ENCODE measurements at places on chromosomes 13 and 19.

DNA sequence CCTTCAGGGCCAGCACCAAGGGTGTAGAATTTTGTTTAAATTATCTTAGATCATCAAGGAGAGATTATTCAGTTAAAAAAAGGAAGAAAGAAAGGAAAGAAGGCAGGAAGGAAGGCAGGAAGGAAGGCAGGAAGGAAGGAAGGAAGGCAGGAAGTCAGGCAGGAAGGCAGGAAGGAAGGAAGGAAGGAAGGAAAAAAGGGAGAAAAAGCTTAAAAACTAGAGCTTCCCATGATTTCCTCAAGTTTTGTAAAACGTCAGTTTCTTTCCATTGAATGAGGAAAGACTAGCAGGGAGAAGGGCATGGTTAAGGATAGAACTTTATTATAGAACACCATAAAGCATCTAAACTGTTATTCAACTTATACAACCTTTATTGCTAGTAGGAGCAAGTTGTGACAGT is 2672.0 kb upstream of the PCDH20 start:
- no peak for DNase-seq

DNA sequence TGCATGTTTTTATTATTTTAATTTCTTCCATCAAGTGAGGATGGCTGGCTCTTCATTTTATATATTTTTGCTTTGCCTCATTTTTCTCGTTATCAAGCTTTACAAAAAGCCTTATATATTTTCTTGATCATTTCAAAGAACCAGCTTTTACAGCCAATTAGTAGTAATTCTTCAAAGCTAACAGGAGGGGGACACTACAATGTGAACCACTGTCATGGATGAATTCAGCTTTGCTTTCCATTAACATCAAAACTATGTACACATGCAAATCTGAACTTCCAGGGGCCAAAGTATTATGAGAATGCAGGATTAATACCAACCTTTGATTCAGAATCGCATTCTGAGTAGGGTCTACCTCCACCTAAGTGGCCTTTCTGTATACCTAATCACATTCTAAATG is 11.1 kb downstream of the UQCRFS1 start:
- DNase-seq = no peak

DNA sequence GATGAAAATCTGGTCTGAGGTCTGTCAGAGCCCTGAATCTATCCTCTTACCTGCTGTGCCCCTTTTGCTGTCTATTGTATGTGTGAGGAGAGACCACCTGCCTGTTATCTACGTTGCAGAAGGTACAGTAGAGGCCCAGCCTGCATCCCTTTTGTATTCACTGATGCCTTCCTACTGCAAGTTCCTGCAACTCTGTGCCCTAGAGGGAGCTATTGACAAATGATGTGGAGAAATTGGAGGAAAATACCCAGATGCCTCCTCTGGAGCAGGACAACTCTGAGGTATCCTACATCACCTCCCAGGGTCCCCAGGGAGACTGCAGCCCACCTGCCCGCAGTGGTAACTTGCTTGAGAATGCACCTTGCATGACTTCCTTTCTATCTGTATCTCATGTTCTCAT is 33.7 kb downstream of the SIAH3 start:
- DNase-seq = no peak

DNA sequence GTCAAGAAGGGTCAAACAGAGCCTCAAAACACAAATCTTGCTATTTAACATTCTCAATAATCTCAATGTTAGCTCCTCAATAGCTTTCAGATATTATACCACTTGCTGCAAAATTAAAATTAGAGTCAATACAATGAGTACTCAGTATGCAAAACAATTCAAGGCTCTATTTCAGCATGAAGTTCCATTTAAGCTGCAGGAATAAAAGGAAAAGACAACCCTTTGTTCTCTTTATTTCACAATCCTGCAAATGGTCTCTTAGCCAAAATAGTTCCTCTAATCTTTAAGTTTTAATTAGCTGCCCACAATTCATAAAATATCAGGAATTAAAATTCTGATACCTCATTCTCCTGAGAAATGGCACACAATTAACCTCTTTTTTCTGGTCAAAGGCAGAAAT is 40.5 kb upstream of the DCT start:
- DNase-seq = no peak

GRCh38 chr13:99514801-99515200 is 13.5 kb downstream of the TM9SF2 start:
- DNase-seq = no peak

- no peak for DNase-seq
Measured at GRCh38 chr19:14471436-14472187, 3.5 kb downstream of the PTGER1 start.

DNA sequence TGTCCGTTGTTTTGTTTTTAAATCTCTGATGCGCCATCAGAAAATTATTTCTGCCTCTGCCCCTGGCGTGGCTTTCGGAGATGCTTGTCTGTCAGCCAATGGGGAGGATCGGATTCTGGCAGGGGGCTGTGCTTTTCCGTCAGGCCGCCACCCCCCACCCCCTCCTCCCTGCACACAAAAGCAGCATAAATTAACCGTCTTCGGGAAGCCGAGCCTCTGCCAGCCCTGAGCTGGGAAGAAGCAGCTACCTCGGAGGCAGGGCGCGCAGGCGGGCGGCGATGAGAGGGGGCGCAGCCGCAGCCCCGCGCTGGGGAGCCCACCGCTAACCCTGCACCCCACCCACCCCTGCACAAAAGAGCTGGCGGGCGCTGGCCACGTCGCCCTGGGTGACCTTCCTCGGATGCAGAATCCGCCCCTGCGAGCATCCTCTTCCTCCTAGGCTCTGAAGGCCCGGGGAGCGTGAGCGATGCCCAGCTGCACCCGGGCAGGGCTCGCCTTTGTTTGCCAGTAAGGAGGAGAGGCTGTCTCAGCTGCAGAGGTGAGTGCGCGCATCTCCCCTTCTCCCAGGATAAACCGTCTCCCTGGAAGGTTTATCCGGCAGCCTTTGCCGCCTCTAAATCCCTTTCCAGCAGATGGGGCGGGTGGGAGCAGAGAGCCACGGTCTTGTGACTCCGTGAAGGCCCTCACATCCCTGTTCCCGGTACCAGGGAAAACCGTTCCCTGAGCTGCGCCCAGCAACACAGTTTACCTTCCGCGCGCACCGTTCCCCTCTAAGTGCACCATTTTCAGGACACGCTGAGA is at the start of gene ATCAY:
ATCAY (plus strand) TSS at position 215 of the 801 bp plus-strand sequence. CDS start 5,083 bp downstream, outside the sequence.
- peak; percentile 69 for DNase-seq

DNA sequence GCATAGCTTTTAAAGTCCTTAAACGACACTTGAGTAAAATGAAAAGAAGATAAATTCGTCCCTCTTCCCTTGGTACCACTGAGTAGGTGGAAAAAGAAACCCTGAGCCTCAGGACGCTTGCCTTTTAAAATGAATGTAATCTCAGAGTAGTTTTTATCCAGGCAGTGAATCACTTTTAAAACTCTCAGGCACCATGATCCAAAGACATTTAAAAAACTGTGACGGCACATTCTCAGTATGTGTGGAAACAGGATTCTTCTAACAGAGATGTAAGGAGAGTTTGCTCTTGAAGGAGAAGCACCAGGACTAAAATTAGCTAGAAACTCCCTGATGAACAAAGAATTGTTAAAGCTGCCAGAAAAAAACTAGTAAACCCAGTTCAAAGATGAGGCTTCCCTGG is 105.7 kb upstream of the SLC15A1 start:
- no peak for DNase-seq

DNA sequence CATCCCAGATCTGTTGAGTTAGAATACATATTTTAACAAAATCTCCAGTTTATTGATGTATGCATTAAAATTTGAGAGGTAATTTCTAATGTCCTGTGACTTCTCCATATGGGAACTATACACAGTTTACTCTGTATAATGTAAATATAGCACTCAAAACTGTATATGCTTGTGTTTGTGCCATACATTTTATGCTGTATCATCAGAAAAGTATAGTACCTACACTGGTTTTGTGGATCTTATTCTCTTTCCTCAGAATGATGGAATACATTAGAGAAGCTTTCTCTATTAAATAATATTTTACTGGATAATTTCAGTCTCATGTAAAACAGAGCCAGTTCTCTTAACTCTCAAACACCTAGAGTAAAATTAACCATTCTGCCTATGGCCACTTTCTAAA is 53.6 kb downstream of the ZNF254 start:
- no peak for DNase-seq

- no peak for DNase-seq
Measured at GRCh38 chr19:16207063-16207462, 9.4 kb downstream of the AP1M1 start.

- no peak for DNase-seq
Measured at GRCh38 chr19:47005873-47006272, 13.8 kb upstream of the NPAS1 start.

DNA sequence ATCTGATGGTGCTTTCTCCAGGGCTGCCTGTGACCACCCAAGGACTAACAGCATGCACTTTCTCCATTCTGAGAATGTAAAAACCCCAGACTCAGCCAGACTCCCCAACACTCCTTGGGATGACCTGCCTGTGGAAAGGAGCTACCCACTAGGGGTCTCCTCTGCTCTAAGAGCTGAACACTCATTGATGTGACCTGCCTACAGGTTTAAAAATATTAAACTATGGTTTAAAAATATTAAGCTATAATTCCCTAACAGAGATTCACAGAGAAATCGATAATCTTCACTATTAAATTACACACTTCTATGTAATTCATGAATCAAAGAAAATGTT is 696.2 kb upstream of the SLITRK5 start:
- DNase-seq = no peak

DNA sequence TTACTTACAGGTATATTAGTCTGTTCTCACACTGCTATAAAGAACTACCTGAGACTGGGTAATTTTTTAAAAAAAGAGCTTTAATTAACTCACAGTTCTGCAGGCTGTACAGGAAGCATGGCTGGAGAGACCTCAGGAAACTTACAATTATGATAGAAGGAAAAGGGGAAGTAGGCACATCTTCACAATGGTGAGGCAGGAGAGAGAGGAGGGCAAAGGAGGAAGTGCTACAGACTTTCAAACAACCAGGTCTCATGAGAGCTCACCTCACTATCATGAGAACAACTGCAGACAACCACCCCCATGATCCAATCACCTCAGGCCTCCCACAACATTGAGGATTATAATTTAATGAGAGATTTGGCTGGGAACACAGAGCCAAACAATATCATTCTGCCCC is 511.7 kb downstream of the SLITRK6 start:
- DNase-seq = no peak

GRCh38 chr13:114119196-114119595 is 13.2 kb downstream of the RASA3 start:
- no peak for DNase-seq

DNA sequence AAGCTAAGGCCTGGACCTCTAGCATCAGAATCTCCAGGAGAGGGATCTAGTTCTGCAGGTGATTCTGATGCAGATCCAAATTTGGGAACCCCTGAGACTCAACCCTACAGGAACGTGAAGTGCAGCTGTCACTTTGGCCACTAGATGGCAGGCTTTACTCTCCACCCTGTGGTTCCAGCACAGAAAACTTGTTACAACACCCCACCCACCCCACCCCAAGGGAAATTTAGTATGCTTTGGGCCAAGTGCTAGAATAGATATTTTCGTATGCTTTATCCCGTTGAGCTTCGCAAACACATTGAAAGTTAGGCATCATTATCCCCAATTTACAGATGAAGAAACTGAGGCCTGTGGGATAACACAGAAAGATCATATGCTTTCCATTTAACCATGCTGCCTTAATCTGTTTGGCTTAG is 232.0 kb downstream of the B3GLCT start:
- DNase-seq = peak; percentile 11

DNA sequence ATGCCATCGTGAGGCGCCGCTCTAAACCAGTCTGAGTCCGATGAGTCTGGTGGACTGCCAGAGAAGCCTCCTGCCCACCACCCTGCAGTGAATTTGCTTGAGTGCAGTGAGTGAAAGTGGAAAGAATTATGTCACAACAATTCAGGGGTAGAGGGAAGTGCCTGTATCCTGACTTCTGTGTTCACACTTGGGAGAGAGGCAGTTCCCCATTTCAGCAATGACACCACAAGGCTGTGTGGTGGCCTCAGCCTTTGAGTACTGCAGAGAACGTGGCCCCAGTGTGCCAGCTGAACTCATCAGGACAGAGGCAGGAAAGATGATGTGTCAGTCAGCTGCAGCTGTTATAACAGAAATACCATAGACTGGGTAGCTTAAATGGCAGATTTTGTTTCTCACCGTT is 155.6 kb downstream of the COG6 start:
- DNase-seq = no peak

- no peak for DNase-seq
Measured at GRCh38 chr13:62850331-62850730, 1434.7 kb upstream of the PCDH20 start.

DNA sequence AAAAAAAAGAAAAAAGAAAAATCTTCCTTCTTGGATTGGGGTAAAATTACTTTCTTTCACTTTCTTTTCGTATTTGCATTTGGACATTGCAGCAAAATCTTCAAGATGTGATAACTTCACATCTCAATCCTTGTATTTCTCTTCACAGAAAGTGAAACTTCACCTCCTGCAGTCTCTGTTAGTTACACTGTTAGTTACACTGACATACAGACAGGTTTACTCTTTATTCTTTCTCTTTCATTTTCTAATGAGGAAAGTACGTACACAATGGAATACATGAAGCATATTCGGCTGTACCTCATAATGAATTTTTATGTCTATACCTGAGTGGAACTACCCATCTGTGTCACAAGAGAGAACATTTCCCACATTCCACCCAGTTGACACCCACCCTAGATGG is 459.1 kb upstream of the GPC6 start:
- no peak for DNase-seq

- no peak for DNase-seq
Measured at GRCh38 chr19:11361771-11362731, 6.8 kb downstream of the PLPPR2 start.

DNA sequence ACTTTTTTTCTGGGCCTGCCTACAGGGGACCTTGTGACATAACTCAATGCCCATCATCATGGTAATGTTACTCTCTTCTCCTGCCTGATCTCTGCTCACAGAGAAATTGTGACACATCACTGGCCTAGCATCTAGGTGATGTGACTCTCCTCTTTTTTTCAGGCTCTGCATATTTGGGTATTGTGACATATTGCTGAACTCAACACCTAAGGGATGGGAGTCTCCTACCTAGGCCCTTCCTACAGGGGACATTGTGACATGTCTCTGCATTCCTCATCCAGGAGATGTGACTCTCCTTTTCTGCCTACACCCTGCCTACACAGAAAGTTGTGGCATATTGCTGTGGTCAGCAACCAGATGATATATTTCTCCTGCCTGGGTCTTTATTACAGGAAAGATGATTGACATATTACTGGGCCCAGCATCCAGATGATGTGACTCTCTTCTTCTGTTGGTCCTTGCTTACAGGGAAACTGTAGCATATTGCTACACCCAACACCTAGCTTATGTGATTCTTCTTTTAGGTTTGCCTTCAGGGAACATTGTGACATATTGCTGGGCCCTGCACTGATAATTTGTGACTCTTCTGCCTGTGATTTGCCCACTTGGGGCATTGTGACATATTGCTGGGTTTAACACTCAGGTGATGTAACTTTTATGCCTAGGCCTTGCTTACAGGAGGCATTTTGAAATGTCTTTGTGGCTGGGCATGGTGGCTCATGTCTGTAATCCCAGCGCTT is 21.0 kb upstream of the ZNF254 start:
- DNase-seq = no peak

DNA sequence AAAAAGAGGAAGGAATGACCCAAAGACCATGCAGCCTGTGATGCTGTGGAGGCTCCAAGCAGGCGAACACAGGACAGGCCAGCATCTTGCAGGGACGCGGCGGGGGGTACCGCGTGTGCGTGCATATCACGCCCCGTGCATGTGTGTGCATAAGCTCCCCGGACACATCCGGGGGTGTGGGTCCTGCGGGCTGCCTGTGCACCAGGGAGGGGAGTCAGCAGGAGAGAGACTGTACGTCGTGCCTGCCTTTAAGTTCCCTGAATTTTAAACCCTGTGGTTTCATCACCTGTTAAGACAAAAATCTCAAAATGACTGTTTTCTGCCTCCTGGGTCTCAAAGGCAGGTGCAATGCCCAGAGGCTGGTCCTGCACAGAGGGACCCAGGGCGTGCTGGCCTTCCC is 16.6 kb downstream of the ADAT3 start:
- no peak for DNase-seq

Data from NCI-H1694 treated with DMSO at 0.1 percent for 48 hours (cell line).